Right atrium auricular region (tissue), 2 donors: ENCODE measurements at places on chromosomes 4 and X. TPM values are rescaled to one million over a fixed set of nuclear protein-coding genes. Genes with fewer than 3 reads are reported as not detected.
A peak's percentile ranks its signal among the peaks of the same experiment; 100 is the strongest.

DNA sequence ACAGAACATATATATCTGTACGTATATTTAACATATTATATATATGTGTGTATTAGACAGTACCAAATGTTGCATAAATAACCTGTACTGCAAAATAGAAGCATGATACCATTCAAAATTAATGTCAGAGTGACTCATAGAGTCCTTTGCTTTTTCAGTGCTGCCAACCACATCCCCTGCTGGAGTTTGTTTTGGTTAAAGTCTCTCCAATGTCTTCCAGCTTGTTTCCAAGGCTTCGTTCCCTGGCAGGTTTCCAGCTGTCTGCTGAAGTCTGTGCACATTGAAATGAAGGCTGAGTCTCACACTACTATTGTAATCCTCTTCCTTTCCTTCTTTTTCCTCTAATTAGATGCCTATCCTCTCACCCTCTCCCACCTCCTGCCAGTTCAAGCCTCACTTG is 14.9 kb downstream of the NRK start:
- no peaks in the 10 kb centered on the region for H3K27me3 ChIP-seq
- H3K4me1 ChIP-seq = no peaks in the 10 kb centered on the region
- DNase-seq = peak; percentile 68
- no peaks in the 10 kb centered on the region for H3K36me3 ChIP-seq
- H3K27ac ChIP-seq = no peak overlapping the region
- H3K4me3 ChIP-seq = no peak overlapping the region

DNA sequence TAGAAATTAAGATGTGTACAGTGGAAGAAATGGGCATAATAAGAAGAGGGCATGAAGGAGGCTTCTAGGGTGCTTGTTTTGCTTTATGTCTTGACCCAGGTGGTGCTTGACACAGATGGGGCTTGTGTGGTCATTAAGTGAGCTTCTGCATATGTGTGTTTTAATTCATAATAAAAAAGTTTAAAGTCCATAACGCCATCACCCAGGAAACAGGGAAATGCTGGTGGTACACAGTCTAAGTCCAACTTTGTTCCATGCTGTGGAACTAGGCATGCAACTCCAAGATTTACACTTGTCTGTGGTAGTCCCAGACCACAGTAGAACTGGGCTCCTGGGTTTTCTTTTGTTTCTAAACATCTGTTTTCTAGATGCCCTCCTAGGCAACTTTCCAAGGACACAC is 511.9 kb downstream of the MID1IP1 start:
- H3K4me3 ChIP-seq = no peak overlapping the region
- no peaks in the 10 kb centered on the region for H3K4me1 ChIP-seq
- H3K27ac ChIP-seq = no peak overlapping the region
- no peaks in the 10 kb centered on the region for H3K27me3 ChIP-seq

- no peaks in the 10 kb centered on the region for H3K36me3 ChIP-seq
- DNase-seq = no peak
- no peaks in the 10 kb centered on the region for H3K27me3 ChIP-seq
- no peak overlapping the region for H3K27ac ChIP-seq
These were observed 22.5 kb upstream of the PTCHD1 start for GRCh38 chrX:23312136-23312535.

DNA sequence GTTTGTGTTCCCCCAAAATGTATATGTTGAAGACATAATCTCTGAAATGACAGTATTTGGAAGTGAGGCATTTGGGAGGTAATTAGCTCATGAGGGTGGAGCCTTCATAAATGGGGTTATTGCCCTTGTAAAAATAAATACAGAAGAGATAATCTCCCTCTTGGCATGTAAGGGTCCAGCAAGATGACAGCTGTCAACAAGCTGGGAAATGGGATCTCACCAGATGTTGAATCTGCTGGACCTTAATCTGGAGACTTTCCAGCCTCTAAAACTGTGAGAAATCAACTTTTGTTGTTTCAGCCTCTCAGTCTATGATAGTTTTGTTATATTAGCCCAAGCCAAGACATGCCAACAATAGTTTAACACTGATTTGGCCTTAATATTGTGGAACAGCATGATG is 438.2 kb upstream of the PCDH7 start:
- H3K27me3 ChIP-seq = no peaks in the 10 kb centered on the region
- no peak overlapping the region for H3K27ac ChIP-seq
- no peak overlapping the region for H3K4me3 ChIP-seq

- H3K36me3 ChIP-seq = no peaks in the 10 kb centered on the region
- no peak for DNase-seq
- H3K27ac ChIP-seq = no peak overlapping the region
- H3K27me3 ChIP-seq = no peaks in the 10 kb centered on the region
- no peak overlapping the region for H3K4me3 ChIP-seq
These were observed 34.8 kb downstream of the UTP14A start for GRCh38 chrX:129940721-129941120.

DNA sequence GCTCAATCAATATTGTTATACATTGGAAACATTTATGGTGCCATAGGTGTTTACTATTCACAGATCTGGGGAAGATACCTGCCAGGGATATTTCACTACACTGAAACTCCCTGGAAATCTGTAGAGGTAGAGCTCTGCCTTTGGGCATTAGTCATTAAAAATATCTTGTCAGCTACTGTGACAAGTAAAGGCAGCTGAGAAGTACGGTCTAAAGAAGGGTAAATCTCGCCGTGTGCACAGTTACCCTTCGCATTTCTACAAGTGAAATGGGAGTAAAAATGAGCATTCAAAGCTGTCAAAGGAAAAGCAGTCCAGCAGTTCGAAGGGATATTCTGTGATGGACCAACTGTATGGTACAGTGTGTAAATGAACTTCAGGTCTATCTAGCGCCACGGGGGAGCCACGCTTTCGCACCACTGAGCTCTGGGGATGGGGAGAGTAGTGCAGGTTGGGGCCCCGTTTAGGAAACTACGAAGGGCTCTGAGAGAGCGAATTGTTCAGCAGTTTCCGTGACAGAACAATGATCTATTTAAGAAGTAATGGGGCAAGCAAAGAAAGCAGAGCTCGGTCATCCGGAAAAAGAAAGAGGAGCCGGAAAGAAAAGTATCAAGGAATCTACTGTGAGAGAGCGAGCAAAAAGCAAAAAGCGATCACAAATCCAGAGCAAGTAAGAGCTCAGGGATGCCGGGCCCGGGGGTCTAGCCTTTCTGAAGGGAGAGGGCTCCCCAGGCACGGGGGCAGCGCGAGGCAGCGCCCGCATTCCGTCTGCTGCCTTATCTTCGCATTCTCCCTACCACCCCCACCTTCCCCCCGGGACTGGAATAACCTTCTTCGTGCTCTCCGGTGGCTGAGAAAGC is 646 bp downstream of the TIGD4 start:
- H3K36me3 ChIP-seq = no peaks in the 10 kb centered on the region
- no peak for DNase-seq
- peak overlapping the region; percentile 71 for H3K4me3 ChIP-seq

The MAGEA2B gene
- total RNA-seq = not detected

The CLDN22 gene
- total RNA-seq = not detected

GRCh38 chr4:184575306-184575705 is 73.9 kb downstream of the CASP3 start:
- H3K36me3 ChIP-seq = no peaks in the 10 kb centered on the region
- H3K27me3 ChIP-seq = no peaks in the 10 kb centered on the region
- no peaks in the 10 kb centered on the region for H3K4me1 ChIP-seq
- no peak for DNase-seq
- H3K27ac ChIP-seq = no peak overlapping the region
- no peak overlapping the region for H3K4me3 ChIP-seq

DNA sequence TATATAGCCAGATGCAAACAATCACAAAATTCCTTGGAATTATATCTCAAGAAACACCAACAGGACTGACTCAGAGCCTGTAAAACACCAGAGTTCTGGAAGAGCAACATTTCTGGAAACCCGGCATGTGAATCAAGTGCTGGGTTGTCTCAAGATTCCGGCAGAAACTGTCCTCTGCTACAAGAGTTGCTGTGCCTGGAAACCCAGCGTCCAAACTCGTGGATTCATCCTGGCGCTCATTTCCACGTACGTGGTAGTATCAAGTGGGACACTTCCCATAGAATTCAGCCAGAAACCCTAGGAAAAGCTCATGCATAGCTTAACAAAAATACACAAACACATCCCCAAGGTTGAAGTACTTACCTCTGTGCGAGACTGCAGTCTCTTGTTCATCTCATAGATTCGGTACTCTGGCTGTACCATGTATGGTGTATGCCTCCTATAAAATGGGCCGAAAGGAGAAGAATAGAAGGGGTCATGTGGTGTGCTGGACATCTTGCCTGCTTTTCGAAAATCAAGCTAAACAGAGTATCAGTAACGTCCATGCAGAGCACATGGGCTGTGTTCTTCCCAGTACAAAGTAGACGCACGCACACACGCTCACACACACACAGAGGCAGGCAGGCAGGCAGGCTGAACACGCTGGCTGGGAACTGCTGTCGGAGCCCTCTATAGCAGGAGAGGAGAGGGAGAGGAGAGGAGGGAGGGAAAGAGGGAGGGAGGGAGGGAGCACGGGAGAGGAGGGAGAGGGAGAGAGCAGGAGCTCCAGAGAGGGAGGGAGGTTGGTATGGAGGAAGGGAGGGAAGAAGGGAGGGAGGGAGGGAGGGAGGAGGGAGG is at the start of gene LDB2:
LDB2 (minus strand) TSS at position 655 of the 837 bp plus-strand sequence.
- H3K27me3 ChIP-seq = peaks cover 5% of the 10 kb centered on the region
- H3K27ac ChIP-seq = peak within 1 kb of the TSS; percentile 74
- DNase-seq = peak; percentile 75

GRCh38 chr4:87745064-87745807 is 54.1 kb upstream of the IBSP start:
- H3K27ac ChIP-seq = no peak overlapping the region
- no peak overlapping the region for H3K4me3 ChIP-seq
- H3K27me3 ChIP-seq = no peaks in the 10 kb centered on the region
- H3K36me3 ChIP-seq = no peaks in the 10 kb centered on the region
- DNase-seq = no peak
- H3K4me1 ChIP-seq = no peaks in the 10 kb centered on the region

The YY2 gene
- total RNA-seq = 0.98 TPM

The MAGEA9B gene
- total RNA-seq = not detected

- H3K4me1 ChIP-seq = no peaks in the 10 kb centered on the region
- no peak overlapping the region for H3K4me3 ChIP-seq
- DNase-seq = no peak
- no peaks in the 10 kb centered on the region for H3K27me3 ChIP-seq
- H3K36me3 ChIP-seq = no peaks in the 10 kb centered on the region
These were observed 1.3 kb downstream of the RHOH start for GRCh38 chr4:40197879-40198689.

GRCh38 chr4:118947095-118947494 is 58.4 kb downstream of the SYNPO2 start:
- H3K27ac ChIP-seq = no peak overlapping the region
- peaks cover 31% of the 10 kb centered on the region for H3K4me1 ChIP-seq
- DNase-seq = no peak
- no peak overlapping the region for H3K4me3 ChIP-seq

The PJA1 gene
- 18.8 TPM for total RNA-seq

DNA sequence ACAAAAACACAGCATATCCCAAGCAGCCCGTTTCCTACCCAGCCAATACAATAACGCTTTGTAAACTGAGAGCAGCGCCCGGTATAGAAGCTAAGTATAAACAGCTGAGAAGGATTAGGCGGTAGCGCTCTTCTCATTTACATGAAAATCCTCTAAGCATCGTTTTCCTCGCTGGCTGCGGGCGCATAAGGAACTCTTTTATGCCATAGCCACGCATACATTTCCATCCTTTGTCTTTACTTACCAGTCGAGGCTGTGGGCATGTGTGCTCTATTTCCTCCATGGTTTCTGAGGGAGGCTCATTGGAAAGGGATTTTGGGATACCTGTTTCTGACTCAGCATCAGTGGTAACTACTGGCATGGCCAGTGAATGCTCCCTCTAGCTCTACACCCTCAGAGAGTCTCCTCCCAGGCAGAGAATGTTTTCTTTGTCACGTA is 383 bp downstream of the PCYT1B start:
- no peak for DNase-seq
- peak overlapping the region; percentile 36 for H3K4me3 ChIP-seq
- H3K36me3 ChIP-seq = no peaks in the 10 kb centered on the region

DNA sequence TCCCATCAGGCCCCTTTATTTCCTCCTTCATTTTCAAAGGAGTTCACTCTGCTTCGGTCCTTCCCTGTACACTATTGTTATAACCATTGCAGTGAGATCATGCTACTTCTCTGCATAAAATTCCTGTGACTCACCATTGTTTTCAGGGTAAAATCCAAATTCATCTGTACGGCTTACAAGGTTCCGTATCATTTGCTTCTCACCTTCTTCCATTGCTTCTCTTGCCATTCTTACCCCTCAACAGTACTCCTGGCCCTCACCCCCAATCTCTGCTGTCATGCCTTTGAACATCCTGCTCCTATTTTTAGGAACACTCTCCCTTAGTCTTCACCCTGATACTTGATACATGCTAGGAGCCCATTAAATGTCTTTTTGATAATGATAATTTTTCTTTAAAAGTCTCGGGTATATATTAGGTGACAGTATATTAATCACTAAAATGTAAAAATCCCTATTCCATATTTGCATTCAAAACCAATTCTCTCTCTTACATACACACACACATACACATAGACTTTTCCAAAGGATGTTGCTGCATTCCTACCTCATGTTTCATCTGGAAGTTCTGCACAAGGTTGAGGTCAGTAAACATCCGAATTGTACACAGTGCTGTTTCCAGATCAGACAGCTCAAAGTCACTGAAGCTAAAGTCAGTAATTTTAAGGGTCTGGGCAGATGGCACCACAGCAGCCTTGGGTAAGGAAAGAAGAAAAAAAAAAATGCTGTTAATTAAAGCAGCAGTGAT is 103.4 kb downstream of the PDE5A start:
- no peaks in the 10 kb centered on the region for H3K27me3 ChIP-seq
- DNase-seq = no peak
- no peaks in the 10 kb centered on the region for H3K36me3 ChIP-seq
- no peak overlapping the region for H3K27ac ChIP-seq
- peaks cover 6% of the 10 kb centered on the region for H3K4me1 ChIP-seq

- no peaks in the 10 kb centered on the region for H3K4me1 ChIP-seq
- DNase-seq = no peak
- no peak overlapping the region for H3K27ac ChIP-seq
- no peaks in the 10 kb centered on the region for H3K27me3 ChIP-seq
These were observed 159.3 kb downstream of the PTCHD1 start for GRCh38 chrX:23493941-23494374.

GRCh38 chr4:99008051-99008450 is 12.5 kb downstream of the METAP1 start:
- no peak overlapping the region for H3K27ac ChIP-seq
- no peak for DNase-seq
- H3K4me1 ChIP-seq = no peaks in the 10 kb centered on the region
- H3K36me3 ChIP-seq = no peaks in the 10 kb centered on the region
- H3K27me3 ChIP-seq = no peaks in the 10 kb centered on the region

DNA sequence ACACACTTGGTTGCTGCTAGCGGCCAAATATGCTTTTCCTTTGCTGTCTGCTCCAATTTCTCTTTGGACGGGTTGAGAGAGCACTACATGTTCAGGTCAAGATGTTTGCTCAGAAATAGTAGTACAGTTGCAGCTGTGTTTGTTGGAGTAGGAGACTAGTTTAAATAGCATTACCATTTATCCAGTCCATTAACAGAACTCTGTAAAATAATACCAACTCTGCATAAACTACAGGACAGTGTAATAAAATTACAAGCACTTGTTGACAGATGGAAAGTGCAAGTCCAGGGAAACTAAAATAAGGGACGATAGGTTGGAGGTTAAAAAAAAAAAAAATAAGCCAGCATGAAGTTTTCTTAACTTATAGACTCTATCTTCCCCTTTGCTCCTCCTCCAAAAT is 20.2 kb downstream of the SLIT2 start:
- H3K36me3 ChIP-seq = no peaks in the 10 kb centered on the region
- H3K4me3 ChIP-seq = no peak overlapping the region
- H3K27me3 ChIP-seq = no peaks in the 10 kb centered on the region
- no peaks in the 10 kb centered on the region for H3K4me1 ChIP-seq
- DNase-seq = no peak
- no peak overlapping the region for H3K27ac ChIP-seq

- peak overlapping the region; percentile 56 for H3K4me3 ChIP-seq
- no peaks in the 10 kb centered on the region for H3K4me1 ChIP-seq
- no peak overlapping the region for H3K27ac ChIP-seq
- H3K36me3 ChIP-seq = no peaks in the 10 kb centered on the region
These were observed 63.3 kb upstream of the CCDC160 start for GRCh38 chrX:134173541-134174272.

The SYN1 gene
- 7.0 TPM for total RNA-seq
